ENCODE measurements at places on chromosomes 12 and 14. TPM values are rescaled to one million over a fixed set of nuclear protein-coding genes. Genes with fewer than 3 reads are reported as not detected.

DNA sequence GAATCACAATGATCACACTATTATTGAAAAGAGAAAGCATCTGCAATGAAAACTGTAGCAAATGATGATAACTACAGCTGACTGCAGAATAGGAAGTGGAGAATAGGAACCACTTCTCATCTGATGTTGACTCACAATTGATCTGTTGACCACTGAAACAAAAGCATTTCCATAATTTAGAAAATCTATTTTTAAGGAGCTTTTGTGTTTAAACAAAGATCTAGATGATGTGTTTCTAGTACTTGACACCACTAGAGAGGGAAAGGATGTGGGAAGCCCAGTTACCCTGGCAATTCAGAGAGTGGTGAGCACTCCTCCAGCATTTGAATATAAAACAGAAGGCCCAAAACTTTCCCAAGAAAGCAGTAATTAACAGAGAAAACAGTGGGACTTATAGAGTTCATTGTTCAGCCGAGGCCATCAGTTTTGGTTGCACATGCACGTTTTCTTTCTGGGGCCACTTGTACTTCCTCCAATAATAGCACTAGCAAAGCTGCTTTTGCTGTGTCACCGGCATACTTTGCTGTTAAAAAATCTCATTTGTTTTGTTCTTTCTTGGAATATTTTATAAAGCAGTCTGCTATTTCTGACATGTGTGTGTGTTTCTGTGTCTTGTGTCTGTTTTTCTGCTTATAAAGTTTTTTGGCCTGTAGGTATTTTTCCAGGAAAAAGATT lies 76.1 kb upstream of the HECTD1 start:
- DNase-seq, result no peak

The ST8SIA1 gene
- 15.4 TPM for total RNA-seq

- DNase-seq, result no peak
Measured at GRCh38 chr12:11804130-11804529, 154.7 kb downstream of the ETV6 start.

The TMEM63C gene
- 1.4 TPM for total RNA-seq

- no peak for DNase-seq
Measured at GRCh38 chr12:93456077-93456476, 11.2 kb upstream of the MRPL42 start.

Measured in activated naive CD8-positive, alpha-beta T cell treated with anti-CD3 and anti-CD28 coated beads, Interleukin-2, amount 10 ng/mL, durations not matched to agents 7 days and 5 days (primary cell).